Adrenal gland (tissue), 19 donors: ENCODE measurements at places on chromosomes 12 and 14.
A peak's percentile ranks its signal among the peaks of the same experiment; 100 is the strongest.

DNA sequence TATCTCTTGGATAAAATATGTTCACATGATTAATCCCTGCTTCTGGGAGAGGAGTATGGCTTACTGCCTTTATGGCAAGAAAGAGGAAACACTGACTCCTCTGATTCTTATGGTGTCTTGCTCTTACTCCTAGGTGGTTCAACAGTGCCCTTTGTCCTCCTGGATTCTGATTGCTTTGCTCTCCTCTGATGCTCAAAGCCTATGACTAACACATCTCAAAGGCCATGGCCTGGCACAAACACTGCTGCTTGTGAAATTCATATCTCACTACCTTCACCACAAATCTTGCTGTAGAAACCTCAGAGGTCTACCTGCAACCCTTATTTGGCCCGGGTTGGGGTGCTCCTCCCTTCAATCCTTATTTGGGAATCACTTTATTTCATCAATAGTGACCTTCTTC lies 217.2 kb downstream of the C12orf50 start:
- DNase-seq, result no peak

DNA sequence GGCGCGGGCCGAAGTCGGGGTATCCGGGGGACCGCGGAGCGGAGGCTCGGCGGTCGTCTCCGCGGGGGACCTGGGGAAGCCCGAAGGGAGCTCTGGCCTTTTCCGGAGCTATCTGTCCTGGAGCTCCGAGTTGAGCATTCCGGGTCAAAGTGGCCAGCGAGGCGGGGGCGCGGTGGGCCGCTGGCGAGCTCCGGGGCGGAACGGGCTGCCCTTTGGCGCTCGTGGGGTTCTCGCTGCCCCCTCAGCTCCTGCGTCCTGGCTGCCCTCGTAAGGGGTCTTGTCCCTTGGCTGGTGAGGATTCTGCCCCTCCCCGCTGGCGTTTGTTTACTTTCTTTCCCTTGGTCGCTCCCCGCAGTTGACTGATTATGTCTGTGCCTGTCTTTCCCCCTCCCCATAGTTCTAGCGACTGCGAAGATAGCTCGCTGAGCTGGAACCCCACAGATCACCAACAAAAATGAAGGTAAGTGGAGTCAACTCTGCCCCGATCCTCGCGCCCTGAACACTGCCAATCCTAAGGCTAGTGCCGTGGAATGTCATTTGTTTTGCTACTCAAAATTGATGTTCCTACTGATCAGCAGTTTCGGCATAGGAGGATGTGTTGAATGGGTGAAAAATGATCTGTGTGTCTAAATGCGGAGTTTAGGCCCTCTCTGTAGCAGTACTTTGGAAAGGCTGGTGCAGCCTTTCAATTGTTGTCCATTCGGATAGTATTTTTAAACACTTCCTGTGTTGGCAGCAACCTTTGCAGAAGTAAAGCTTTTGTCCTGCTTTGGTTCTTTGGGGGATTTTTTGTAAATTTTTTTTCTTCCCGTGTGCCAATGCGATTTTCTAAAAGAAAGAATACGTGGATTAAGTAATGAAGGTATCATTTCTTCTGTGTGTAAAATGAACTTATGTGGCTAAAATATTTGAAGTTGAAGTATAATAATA lies 1.3 kb downstream of the ARID4A start:
- peak; percentile 31 for DNase-seq

DNA sequence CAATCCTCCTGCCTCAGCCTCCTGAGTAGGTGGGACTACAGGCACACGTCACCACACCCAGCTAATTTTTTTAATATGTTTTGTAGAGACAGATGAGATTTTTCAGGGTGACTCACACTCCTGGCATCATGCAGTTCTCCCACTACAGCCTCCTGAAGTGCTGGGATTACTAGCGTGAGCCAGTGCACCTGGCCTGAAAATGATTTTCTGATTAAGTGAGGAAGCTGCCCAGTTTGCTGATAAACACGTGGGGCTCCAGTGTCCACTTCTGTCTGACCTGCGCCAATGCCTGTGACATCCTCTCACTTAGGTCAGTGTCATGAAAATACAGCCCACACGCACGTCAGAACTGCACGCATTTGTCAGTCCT lies 37.0 kb upstream of the SFSWAP start:
- DNase-seq, result no peak

DNA sequence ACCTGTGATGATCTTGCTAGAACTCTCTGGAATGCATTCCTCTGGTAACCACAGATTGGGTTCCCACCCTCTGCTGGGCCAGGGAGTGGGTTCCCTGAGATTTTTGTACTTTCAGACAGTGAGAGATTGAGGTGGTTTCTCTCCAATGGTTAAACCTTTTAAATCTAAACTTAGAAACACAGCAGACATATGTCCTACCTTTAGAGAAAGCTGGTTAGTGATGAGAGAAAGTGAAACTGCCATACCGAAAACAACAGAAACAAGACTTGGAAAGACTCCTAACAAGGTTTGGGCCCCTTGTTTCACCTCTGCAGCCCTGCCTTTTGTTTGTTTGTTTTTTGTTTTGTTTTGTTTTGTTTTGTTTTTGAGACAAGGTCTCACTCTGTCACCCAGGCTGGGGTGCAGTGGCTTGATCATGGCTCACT lies 9.7 kb upstream of the SGPP1 start:
- DNase-seq, result no peak

GRCh38 chr14:82445810-82446570 lies 912.3 kb upstream of the SEL1L start:
- no peak for DNase-seq

GRCh38 chr12:50690925-50691324 lies 73.0 kb upstream of the ATF1 start:
- peak; percentile 87 for DNase-seq

- DNase-seq, result no peak
Observed at GRCh38 chr14:71550367-71550766, 381.9 kb upstream of the RGS6 start.

GRCh38 chr12:6753772-6754356 lies 923 bp upstream of the MLF2 start:
- peak; percentile 51 for DNase-seq

DNA sequence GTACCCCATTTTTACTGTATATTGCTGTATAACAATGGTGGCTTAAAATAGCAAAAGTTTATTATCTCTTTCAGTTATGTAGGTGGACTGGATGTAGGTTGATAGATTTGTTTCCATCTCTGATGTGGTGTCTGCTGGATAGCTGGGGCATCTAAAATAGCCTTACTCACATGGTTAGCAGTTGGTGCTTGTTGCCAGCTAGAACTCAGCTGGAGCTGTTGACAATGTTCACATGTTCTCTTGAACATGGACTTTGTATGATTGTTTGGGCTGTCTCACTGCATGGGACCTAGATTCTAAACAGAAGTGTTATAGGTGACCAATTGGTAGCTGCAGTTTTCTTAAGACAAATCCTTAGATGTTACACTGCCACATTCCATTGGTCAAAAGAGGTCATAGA lies 126.9 kb downstream of the GPHN start:
- DNase-seq, result no peak
